CD14-positive monocyte (primary cell): ENCODE measurements at places on chromosomes 6 and 20. TPM values are rescaled to one million over a fixed set of nuclear protein-coding genes. Genes with fewer than 3 reads are reported as not detected.

The KIF25 gene
- not detected in 2 replicates for polyA plus RNA-seq

The PLN gene
- 0.28 TPM for polyA plus RNA-seq

The SPATA2 gene
- 1.9 TPM for polyA plus RNA-seq

The PTPRT gene
- polyA plus RNA-seq, result not detected

The CLDN20 gene
- not detected for polyA plus RNA-seq

The NMBR gene
- not detected in 2 replicates for polyA plus RNA-seq

The HLA-G gene
- polyA plus RNA-seq, result 2.3 and 3.8 TPM in 2 replicates

The HAO1 gene
- not detected in 2 replicates for polyA plus RNA-seq

The ADGB gene
- polyA plus RNA-seq, result 0.01 TPM in 1 of 2 replicates, not detected in the other

The REPS1 gene
- polyA plus RNA-seq, result 11.9 TPM
